ENCODE measurements at places on chromosomes 1 and 21.

DNA sequence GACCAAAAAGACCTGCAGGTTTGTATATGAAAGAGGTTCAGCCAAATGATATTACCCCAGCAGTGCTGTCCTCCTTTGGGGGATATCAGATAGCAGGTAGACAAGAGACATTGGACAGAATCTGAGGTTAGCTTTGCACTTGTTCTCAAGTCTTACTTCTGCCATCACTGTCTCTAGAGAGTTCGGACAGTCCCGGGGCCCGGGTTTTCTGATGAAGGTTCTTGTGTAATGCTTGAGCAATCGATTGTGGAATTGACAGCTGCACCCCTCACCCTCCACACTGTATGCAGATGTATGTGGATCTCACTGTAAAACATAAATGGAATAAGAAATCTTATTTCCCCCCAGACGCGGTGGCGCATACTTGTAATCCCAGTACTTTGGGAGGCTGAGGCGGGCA is 56.2 kb upstream of the MORC3 start:
- no peak for DNase-seq

DNA sequence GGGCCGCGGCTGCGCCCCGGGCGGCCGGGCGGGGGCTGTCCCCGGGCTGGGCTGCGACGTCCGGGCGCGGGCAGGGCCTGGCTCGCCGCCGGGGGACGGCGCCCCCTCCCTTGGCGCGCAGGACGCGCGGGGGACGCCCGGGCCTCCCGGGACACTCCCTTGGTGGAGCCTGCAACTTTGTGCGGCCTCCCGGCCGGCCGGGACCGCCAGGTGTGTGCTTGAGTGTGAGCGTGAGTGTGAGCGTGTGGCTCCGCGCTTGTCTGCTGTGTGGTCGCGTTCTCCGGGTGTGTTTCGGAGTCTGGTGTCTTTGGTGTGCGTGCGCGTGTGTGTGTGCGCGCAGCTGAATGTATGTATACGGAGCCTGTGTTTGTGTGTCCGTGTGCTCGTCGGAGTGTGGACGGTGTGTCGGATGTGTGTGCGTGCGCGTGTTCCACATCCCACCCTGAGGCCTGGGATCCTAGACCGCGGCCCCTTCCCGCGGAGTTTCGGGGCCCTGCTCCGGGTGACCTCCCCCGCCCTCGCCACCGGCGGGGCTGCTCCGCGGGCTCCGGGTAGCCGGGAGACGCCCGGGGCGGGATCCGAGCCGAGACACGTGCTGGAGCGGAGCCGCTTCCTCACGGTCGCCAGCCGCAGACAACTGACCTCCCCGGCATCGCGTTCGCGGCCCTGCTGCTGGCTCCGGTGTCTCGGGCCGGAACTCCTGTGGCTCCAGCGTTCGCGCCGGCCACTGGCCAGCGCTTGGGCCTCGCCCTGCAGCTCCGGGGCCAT is 1.7 kb downstream of the PTPRU start:
- DNase-seq, result peak; percentile 74

DNA sequence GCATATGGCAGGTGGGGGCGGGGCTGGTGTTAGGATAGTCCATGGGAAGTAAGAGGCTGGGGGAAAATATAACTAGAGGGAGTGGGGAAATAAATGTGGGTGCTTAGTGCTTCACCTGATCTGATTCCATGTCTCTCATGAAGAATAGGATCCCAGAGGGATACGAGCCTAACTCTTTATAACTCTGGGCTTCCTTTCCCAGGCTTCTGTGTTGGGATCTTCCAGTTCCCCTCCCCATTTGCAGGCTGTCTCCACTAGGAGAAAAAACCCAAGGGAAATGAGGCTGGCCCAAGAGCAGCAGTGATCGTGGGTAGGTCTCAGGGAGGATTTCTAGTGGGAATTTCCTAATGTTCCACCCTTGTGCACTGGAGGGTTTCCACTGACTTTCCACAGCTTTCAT is 1.6 kb downstream of the KCNJ9 start:
- DNase-seq, result no peak

DNA sequence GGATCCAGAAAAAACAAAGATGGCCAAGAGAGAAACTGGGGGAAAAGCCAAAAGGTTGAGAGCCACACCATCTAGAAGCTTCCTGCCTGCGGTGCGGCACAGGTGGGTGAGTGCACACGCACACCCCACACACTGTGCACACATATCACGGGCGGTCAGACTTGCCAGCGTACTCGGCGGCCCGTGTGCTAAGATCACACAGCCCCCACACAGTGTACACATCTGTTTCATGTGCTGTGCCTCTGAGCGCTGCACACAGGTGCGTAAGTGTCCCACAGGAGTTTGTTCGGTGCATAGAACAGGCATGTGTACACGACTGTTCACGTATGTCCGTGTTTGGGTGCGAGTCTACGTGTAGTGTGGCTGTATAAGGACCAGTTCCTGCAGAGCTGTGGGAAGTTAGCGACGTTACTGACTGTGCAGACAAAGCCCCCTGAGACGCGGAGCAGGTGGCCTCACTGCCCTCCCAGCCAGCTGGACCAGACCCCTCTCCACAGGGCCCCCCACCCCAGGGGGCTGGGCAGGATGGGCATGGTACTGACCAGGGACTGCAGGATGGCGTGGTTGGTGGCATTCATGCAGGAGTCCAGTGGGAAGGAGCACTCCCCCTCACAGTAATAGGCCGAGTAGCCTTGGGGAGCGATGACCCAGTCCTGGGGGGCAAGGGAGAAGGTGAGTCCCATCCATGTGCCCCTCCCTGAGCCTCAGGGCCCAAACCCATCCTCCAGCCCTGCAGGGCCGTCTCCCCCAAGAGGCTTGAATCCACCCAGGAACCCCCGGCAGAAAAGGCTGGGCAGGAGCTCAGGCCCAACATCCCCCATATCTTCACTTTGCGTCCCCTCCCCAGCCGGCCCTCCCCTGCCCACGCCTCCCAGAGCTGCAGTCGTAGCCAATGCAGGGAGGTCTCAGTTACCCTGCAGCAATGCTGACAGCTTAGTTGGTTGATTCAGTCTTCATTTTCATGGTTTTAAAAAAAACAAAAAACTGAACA is 8.3 kb downstream of the OXCT2 start:
- no peak for DNase-seq

GRCh38 chr1:91585982-91586381 is 85.3 kb downstream of the CDC7 start:
- peak; percentile 43 for DNase-seq

DNA sequence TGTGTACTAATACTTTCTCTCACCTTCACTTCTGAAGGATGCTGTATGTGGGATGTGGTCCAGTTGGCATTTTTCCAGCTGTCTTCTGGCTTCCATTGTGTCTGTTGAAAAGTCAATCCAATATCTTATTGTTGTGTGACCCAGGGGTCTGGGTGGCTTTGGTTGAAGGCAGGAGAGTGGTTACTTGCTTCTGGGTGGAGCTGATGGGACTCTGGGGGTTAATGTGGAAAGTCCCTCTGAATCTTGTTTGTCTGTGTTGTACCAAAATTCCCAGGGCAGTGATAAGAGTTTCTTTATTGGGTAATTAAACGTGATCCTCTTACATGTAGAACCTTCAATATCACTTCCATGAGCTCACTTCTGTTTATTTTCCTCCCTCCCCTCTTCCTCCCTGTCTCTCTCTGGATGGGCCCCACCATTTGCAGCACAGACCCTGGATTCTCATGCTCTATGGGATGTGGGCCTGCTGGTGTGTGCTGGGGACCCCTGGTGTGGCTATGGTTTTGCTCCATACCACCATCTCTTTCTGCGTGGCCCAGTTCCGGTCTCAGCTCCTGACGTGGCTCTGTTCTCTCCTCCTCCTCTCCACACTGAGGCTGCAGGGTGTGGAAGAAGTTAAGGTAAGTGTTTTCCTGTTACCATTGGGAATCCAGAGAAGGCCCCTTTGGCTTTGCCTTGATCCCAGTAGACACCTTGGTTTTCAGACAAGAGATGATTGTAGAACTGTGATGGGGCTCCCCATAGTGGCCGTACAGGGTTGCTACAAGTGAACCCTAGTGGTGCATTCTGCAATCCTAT is 71.5 kb downstream of the HHAT start:
- no peak for DNase-seq

DNA sequence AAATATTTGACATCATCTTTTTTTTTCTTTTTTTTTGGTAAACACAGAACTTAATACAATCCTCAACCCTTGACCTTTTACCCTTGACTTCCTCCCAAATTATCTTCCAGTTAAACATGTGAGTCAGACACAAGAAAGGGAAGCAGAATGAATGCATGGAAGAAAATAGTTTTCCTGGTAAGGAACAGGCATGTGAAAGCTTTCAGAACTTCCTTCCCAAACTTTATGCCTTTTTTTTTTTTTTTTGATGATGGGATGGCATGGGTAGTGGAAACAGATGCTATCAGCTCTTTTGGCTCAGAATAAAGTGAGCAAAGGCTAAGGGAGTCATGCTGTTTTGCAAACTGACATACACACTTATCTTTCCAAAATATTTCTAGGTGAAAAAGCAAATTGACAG is 1079.1 kb downstream of the TTLL7 start:
- no peak for DNase-seq

GRCh38 chr1:19670787-19671186 is 6.1 kb downstream of the HTR6 start:
- no peak for DNase-seq

DNA sequence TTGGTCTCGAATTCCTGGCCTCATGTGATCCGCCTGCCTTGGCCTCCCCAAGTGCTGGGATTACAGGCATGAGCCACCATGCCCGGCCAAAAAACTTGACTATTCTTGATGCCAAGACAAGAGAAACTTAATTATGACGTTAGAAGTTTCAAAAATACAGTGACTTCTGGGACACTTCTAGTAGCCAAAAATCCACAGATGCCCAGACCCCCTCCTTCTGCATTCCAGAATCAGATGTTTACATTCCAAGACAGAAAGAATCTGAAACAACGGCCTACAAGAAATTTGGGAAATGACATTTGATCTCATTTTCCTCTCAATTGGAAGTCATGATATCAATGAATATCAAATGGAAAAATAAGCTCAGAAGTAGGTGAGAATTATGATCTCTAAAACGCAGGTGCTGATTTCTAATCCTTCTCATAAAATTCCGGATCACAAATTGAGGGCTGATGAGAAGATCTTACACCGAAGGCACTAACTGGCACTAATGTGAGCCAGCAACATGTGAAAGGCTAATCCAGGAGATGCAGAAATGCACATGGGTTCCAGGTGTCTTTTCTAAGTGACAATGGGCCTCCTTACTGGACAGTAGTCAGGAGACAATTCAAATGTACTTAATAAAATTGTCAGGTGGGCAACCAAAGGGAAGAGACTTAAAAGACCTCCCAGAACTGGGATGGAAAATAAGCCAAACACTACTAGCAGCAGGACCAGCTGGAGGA is 5.5 kb downstream of the RAB29 start:
- DNase-seq, result no peak

- no peak for DNase-seq
Measured at GRCh38 chr1:245016700-245017099, 138.1 kb upstream of the KIF26B start.

DNA sequence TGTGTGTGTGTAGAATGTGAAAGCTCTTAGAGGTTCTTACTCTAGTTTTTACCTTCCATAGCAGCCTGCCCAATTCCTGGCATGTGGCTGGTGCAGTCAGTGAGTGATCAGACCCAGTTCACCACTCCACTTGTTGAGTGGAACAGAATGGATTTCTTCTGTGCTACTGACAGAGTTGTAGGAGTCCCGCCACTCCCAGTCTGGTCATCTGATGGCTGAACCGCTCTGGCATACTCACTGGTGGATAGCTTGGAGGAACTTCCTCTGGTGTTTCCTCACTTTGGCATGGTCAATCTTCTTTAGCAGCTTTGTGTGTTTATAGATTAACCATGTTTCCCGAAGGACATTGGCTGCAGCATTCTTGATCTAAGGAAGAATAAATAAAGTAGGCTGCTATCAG is 106.7 kb upstream of the ADAR start:
- DNase-seq, result no peak

All from suprapubic skin (tissue), 4 donors.